ENCODE measurements at places on chromosomes 5 and 9.

- DNase-seq = peak; percentile 18
These were observed 208.4 kb downstream of the CD180 start for GRCh38 chr5:66987949-66988838.

- peak; percentile 80 for DNase-seq
These were observed 29.1 kb upstream of the ZFAND5 start for GRCh38 chr9:72394066-72394465.

GRCh38 chr9:72441848-72442607 is 77.0 kb upstream of the ZFAND5 start:
- DNase-seq = no peak

GRCh38 chr5:81750308-81751008 is 439 bp downstream of the SSBP2 start:
- DNase-seq = peak; percentile 9

- no peak for DNase-seq
These were observed 52.0 kb downstream of the CFAP77 start for GRCh38 chr9:132461971-132462370.

GRCh38 chr9:117437283-117437682 is 22.4 kb upstream of the ASTN2 start:
- DNase-seq = no peak

GRCh38 chr9:92528522-92528849 is 7.3 kb downstream of the ECM2 start:
- DNase-seq = no peak

GRCh38 chr5:132667761-132668705 is 5.8 kb upstream of the IL4 start:
- DNase-seq = no peak

GRCh38 chr9:69019808-69020207 is 5.9 kb upstream of the PRKACG start:
- no peak for DNase-seq

DNA sequence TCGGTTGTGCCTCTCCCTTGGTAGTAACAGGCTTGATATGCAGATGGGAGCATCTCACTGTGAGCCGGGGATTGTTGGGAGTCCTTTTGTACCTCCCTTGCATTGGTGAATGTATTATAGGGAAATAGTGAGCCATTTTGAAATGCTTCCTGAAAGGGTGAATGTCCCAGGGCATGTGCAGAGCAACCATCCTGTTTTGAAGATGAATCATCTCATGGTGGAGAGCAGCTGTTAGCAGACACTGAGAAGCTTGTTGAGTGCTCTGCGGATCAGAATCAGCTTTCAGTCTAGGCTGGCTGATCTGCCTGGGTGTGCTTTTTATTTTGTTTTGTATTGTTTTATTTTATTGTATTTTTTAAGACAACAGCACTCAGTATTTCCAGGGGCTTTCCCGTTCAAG is 29.7 kb downstream of the SLC36A1 start:
- DNase-seq = no peak

GRCh38 chr9:137176302-137177182 is 4.7 kb upstream of the TMEM210 start:
- DNase-seq = peak; percentile 12

DNA sequence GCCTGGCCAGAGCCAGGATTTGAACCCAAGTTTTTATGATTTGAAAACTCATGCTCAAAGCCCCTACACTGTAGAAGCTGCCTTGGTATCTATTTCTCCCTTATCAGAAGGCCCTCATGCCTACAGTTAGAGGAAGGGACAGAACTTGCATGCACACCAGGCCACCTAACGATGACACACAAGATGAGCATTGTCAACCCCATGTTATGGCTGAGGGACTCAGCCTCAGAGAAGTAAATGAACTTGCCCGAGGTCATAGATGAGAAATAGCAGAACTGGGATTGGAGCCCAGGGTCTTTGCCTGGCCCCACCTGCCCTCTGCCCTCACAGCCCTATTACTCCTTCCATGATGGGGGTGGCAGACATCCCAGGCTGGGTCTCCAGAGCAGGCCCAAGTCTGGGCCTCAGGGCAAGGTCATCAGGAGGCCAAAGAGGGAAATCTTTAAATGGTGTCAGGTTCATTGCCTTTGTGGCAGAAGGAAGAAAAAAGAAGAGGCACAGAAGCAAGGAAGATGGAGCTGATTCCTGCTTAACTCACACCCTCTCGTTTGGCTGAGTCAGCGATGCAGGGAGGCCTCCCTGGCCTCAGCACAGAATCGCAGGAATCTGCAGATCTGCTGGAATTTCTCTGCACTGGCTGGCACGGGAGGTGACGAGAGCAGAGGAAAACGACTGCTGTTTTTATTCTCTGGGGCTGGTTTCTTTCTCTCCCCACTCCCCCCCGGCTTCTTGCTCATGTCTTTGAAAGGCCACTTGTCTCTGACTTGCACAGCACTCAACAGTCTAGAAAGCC is 20.6 kb upstream of the CRB2 start:
- no peak for DNase-seq

DNA sequence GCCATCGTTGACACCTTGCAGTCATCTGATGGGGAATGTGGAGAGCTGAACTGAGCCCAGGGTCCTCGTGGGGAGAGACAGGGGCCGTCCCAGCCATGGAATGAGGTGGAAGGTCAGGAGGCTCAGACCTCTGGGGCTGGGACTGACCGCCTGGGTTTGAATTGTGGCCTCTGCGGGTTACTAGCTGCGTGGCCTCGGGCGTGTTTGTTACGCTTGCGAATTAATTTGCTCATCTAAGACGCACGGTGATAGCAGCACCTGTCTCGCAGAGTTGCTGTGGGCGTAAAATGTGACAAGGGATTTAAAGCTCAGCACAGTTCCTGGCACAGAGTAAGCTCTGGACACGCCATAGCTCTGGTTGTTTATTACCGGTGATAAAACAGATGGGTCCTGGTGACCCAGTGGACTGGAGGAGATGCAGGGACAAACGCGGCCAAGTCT is 19.4 kb upstream of the DAB2IP start:
- no peak for DNase-seq

DNA sequence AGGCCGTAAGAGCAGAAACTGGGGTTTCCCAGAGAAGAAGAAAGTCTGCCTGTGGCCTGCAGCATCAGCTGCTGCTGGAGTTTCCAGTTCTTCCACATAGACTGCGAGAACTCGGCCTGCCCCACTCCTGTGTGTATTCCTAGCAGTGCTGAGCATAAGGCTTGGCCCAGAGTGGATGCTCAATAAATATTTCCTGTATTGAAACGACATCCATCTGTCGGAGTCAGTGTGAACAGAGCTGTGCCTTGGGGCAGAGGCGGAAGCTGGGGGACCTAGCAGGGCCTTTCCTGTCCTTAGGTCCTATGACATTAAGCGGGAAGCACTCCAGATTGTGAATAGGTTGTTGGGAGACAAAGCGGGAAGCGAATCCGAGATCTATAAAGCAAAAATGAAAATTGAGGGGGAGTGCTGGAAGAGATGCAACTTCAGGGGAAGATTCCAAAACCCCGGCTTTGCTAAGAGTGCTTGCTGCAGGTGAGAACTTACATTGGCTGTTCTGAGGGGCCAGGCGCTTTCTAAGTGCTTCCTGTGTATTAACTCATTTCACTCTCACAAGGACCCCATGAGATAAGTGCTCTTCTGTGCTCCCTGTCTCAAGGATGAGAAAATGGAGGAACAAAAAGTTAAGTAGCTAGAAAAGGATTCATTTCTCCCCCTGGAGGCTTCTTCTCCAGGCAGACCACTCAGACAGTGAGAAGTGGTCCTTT is 76.1 kb upstream of the CXCL14 start:
- DNase-seq = peak; percentile 34

DNA sequence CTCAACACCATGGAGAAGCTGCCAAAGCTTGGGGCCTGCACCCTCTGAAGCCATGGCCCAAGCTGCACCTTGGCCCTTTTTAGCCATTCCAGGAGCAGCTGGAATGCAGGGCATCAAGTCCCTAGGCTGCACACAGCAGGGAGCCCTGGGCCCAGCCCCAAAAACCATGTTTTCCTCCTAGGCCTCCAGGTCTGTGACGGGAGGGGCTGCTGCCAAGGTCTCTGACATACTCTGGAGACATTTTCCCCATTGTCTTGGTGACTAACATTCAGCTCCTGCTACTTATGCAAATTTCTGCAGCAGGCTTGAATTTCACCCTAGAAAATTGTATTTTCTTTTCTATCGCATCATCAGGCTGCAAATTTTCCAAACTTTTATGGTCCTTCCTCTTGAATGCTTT is 64.6 kb downstream of the ELOVL7 start:
- no peak for DNase-seq

DNA sequence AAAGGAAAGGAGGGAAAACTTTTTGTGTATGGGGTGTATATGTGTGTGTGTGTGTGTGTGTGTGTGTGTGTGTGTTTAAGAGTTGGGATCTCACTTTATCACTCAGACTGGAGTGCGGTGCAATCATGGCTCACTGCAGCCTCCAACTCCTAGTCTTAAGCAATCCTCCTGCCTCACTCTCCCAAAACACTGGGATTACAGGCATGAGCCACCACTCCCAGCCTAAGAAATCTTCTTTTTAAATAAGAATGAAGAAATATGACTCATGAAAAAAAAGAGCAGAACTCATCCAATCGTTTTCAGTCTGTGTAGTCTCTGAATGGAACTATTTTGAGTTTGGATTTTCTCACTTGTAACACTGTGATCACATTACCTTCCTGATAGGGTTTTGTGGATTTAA is 601.5 kb downstream of the ACTL7B start:
- no peak for DNase-seq

DNA sequence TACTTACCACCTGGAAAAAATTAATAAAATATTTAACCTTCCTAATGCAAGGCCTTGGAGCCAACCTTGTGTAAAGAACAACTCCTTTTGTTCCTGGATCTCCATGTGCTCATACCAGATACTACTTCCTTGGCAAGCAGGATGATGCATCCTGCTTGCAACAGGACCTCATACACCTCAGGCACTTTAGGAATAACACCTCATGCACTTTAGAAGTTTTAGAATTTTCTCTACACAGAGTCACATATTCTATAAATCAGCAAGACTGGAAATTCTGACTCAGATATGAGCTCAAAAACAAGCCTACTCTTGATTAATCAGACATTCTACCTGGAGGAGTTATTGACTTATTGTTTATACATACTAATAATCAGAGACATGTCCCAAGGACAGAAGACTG is 209.6 kb upstream of the CDH10 start:
- no peak for DNase-seq

GRCh38 chr9:76519075-76519835 is 60.3 kb downstream of the GCNT1 start:
- no peak for DNase-seq

DNA sequence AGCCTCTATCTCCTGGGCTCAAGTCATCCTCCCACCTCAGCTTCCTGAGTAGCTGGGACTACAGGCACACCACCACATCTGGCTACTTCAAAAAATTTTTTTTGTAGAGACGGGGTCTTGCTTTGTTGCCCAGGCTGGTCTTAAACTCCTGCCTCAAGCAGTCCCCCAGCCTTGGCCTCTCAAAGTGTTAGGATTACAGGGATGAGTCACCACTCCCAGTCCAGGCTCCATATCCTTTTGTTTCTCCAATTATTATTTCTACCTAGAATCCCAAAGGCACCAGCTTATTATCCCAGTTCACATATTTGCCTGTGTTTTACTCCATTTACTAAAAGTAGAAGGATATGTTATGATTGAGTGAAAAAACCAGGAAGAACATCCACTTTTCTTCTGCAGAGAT is 84.9 kb downstream of the TEK start:
- DNase-seq = no peak

GRCh38 chr5:6847870-6848269 is 134.6 kb downstream of the TENT4A start:
- DNase-seq = no peak

- DNase-seq = peak; percentile 39
These were observed 22.7 kb upstream of the UBLCP1 start for GRCh38 chr5:159240301-159240870.

DNA sequence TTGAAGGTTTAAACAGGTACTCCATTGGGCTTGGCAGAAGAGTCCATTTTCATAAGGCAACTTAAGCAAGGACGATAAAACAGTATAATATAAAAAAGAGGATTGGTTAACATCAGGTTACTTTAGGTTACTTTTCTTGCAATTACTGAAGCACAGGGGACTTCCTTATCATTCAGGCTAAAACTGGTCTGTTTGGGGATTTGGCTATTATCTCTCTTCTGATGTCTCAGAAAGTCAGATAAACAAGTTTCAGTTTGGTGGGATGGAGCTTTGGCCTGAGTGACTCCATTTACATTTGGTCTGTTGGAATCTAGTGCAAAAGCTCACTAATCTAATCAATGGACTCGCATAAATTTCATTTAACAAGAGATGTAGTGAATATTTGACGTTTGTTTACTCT is 8.0 kb downstream of the GAPT start:
- no peak for DNase-seq

GRCh38 chr9:116435706-116436105 is 251.4 kb upstream of the TRIM32 start:
- DNase-seq = no peak

GRCh38 chr9:113876151-113876992 is at the start of gene ZNF618:
ZNF618 (plus strand) TSS chr9:113876309; CDS start chr9:113876381, 72 bp downstream.
- peak; percentile 62 for DNase-seq

- no peak for DNase-seq
These were observed 414.4 kb downstream of the BRINP1 start for GRCh38 chr9:118954857-118955256.

- DNase-seq = no peak
These were observed 215.6 kb downstream of the ESM1 start for GRCh38 chr5:54769746-54770145.

- DNase-seq = no peak
These were observed 81.8 kb downstream of the PRDM6 start for GRCh38 chr5:123170816-123171215.

DNA sequence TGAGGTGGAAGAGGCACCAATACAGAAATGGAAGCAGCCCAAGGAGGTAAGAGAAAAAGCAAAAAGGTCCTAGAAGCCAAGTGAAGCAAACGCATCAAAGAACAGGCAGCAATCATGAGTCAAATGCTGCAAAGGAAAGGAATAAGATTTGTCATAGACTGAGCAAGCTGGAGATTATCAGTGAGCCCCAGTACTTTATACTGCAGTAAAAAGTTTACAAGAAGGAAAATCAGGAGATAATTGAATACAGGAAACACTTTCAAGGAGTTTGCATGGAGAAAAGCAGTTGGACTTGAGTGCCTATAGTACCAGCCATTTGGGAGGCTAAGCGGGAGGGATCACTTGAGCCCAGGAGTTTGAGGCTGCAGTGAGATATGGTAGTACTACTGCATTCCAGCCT is 7.2 kb upstream of the HAVCR1 start:
- DNase-seq = no peak

- no peak for DNase-seq
These were observed 89.3 kb downstream of the COL5A1 start for GRCh38 chr9:134730761-134731496.

DNA sequence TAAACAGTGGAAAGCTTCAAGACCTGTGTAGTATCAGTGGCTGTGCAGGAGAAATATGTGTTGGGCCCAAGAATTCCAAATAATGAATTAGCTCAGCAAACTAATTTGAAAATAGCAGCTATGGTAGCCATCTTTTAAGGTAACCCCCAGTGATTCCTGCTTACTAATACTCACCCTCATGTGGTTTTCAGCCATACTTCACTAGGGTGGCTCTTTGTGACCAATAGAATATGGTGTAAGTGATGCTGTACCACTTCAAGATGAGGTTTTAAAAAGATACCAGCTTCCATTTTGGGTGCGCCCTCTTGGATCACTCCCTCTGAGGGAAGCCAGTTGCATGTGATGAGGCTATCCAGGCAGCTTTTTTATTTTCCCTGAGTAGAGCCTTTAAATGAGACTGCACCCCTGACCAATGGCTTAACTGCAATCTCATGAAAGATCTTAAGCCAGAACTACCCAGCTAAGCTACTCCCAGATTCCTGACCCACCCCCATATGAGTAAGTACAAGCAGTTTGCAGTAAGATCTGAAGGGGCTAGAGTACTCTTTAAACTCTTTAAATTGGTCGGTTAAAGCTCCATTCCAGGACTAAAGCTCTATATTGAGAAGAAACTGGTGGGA is 58.3 kb downstream of the UHRF2 start:
- no peak for DNase-seq

All from inflammatory macrophage treated with lipopolysaccharide for 1 hour (primary cell).